ENCODE measurements at places on chromosomes 3 and 15.

GRCh38 chr15:42772144-42772543 lies 35.2 kb upstream of the CDAN1 start:
- peak; percentile 44 for DNase-seq

- DNase-seq: no peak
These were observed 60.0 kb downstream of the NR1I2 start for GRCh38 chr3:119841808-119842471.

DNA sequence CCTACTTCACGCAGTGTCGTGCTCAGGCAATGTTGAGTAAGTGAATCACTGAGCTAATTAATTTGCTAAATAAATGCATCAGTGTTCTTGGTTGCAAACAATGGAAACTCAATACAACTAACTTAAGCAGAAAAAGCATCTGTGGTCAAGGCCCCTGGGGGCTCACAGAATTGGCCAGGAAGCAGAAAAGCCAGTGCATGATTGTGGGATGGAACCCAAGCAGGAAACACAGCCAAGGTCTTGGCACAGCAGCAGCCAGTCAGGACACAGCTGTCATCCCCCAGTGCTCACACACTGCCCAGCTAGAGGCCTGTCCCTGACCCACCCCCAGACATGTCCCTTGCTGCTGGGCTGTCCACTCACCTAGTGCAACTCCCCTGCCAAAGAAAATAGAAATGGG lies 85.9 kb downstream of the AQP9 start:
- DNase-seq: peak; percentile 80

DNA sequence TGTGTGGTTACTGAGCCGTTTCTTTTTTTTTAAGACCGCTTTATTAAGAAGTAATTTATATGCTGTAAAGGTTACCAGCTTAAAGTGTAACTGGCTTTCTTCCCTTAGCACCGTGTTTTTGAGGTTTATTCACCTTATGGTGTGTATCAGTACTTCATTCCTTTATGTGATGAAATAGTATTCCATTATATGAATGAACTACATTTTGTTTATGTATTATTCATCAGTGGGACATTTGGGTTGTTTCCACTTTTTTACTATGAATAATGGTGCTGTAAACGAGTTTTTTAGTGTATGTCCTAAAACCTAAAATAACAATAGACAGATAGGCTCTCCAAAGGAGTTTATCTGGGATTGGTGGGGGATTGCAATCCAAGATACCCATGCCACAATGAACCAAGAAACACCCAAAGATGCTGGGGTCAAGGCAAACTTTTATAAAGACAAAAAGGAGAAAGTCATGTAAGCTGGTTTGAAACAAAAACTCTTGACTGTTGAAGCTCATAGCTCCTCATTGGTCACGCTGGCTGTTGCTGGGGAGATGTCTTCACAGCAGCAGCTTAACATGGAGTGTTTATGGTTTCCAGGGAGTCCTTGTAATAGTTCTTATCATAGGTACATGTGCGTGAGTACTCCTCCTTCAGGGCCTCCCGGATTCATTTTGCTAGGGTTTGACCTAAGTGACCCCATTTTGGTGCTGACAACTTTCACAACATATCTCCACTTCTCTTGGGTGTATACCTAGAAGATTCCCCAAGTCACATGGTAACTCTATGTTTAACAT lies 16.0 kb downstream of the TM2D3 start:
- no peak for DNase-seq

GRCh38 chr3:99659951-99660350 lies 21.6 kb downstream of the COL8A1 start:
- DNase-seq: no peak

- DNase-seq: peak; percentile 82
These were observed 187.3 kb downstream of the KCNAB1 start for GRCh38 chr3:156307704-156308103.
